ENCODE measurements at places on chromosomes 1 and 21.

GRCh38 chr1:33997127-33998036 lies 133.5 kb downstream of the HMGB4 start:
- peak; percentile 83 for ATAC-seq

DNA sequence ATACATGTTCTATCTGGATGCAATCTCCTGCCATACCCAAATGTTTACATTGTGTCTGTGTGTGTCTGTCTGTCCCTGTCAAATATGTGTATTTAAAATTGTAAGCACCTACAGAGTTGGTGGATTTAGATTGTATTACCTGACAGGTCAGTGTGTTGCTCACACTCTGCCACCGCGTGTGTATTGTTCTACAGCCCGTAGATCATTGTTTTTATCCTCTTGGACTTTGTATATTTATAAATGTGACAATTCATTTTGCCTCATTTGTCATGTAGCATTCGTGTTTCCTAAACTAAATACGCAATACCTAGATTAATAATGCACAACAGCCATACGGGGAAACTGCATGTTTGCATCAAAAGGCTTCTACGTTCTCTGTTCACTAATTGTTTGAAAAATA lies 634 bp downstream of the ALG14 start:
- peak; percentile 2 for ATAC-seq

DNA sequence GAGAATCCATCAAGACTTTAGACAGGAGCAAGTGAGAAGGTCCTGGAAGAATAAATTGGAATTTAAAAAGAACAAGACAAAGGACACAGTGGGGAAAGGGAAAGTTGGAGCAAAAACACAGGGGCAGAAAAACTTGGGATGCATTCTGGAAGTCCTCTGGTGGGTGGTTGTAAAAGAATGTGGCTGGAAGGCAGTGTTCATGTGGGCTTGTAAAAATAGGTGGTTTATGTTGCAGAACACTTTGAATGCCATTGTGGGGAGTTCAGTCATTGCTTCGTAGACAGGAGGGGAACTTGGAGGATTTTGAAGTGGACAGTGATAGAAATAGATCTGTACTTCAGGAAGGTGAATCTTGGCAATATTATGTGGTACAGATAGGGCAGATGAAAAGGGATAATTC lies 15.2 kb downstream of the KIF1B start:
- no peak for ATAC-seq

GRCh38 chr1:22699681-22700520 lies 10.7 kb upstream of the EPHB2 start:
- no peak for ATAC-seq

DNA sequence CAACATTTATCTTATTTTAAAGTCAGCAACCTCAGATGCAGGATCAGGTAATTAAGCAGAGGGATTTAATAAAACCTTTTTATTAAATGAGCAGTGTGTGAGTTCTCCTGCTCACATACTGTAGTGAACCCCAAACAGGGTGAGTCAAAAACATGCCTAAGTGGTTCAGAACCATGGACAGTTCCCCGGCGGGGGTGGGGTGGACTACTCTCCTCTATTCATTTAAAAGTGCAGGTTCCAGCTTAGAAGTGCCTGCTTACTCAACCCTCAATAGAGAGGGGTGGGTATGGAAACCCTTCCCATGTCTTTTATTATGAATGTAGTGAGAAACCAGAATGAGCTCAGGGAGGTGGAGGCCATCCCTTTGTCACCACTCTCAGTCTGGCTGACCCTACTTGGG lies 397.9 kb downstream of the HHAT start:
- ATAC-seq: peak; percentile 77

DNA sequence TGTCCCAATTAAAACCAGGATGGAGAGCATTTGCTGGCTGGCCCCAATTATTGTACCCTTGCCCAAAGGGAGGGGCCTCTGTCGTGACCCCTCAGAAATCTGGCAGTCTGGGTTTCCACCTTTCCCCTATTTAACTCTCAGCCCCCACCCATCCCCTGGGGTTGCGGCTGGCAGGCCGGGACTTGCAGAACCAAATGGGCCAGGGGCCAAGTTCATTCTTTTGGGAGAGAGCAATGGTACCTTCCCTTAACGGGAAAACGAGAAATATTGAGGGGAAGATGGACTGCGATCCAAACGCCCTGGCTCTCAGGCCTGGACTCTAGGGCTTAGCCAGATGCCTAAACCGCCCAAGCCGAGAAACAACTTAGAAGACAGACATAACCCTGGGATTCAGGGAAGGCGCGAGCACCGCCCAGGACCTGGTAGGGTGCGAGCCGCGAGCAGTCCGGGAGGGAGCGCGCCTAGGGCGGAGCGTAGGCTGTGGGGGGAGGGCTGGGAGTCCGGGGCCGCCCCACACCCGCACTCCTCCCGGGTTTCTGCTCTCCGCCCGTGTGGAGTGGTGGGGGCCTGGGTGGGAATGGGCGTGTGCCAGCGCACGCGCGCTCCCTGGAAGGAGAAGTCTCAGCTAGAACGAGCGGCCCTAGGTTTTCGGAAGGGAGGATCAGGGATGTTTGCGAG lies at the start of gene SLC27A3:
TSS of gene SLC27A3 (plus strand) at position 628 of the 678 bp plus-strand sequence. CDS start 91 bp downstream, outside the sequence.
- peak; percentile 75 for ATAC-seq

GRCh38 chr1:151511636-151512215 lies 539 bp downstream of the CGN start:
- ATAC-seq: peak; percentile 73

GRCh38 chr1:154170547-154171222 lies 15.8 kb upstream of the NUP210L start:
- peak; percentile 31 for ATAC-seq

DNA sequence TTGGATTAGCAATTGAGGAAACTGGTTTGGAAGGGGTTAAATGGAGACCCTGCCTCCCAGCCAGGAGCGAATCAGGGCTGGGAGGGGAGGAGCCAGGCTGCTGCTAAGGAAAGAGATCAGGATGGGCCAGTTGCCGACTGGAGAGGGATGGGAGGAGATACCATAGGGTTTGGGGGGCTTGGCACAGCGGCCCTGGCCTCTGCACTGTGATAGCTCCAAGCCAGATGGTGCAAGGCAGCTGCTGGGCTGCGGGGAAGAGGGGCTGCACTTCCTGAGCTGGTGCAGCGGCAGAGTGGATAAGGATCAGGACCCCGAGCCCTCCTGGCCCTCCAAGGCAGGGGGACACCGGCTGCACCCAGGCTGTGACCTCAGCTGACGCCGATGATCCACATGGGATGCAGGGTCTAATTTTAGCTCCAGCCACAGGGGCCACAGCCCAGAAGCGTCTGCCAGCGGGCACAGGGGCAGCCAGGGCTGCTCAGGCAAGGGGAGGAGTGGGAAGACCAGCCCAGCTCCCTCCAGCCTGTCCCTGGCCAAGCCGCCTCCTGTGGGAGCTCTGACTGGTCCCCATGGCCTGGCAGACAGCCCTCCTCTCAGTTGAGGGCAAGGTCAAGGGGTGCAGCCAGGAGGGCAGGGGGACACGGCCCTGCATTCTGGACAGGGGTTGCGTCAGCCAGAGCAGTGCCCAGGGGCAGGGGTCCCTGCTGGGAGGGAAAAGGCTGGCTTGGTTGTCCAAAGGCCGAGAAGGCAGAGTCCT lies at the start of gene EXTL1:
TSS of gene EXTL1 (plus strand) at position 129 of the 757 bp plus-strand sequence. CDS start 872 bp downstream, outside the sequence.
- no peak for ATAC-seq

GRCh38 chr1:44422161-44422560 lies 17.1 kb downstream of the RNF220 start:
- no peak for ATAC-seq

DNA sequence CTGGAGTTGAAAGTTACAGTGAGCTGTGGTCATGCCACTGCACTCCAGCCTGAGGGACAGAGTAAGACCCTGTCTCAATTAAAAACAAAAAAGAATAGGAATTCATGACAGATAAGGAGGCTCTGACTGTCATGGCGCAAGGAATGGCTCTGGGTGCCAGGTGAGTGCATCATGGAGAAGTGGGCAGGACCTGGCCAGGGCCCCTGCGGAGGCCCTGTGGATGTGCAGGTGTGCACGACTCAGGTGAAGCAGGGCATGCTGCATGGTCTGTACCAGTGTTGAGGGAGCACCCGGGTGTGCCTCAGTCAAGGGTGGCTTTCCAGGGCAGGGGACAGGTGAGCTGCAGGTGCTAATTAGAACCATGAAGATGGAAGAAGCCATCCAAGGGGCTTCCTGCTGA lies 14.0 kb downstream of the SLC1A7 start:
- no peak for ATAC-seq

GRCh38 chr21:32597205-32597604 lies 11.9 kb upstream of the TCP10L start:
- ATAC-seq: no peak

- no peak for ATAC-seq
Measured at GRCh38 chr1:199639453-199639852, 388.1 kb upstream of the NR5A2 start.

- peak; percentile 12 for ATAC-seq
Measured at GRCh38 chr1:5857011-5857410, 135.2 kb downstream of the NPHP4 start.

DNA sequence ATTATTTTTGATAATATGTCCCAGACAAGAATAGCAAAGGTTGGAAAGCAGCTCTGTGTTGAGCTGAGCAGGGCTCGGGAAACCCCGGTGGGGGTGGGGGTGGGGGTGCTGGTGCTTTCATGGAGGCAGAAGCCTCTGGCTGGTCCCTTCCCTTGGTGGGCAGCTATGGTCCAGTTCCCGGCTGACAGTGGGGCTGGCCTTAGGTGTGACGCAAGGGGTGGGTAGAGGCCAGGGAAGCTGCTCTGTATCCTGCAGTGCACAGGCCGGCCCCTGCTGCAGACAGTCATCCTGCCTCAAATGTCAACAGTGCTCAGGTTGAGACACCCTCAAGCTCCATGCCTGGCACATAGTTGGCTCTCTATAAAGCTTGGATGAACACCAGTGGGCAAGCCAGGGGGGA lies 8.9 kb downstream of the ACTL8 start:
- no peak for ATAC-seq

- ATAC-seq: no peak
Measured at GRCh38 chr21:38848187-38848609, 42.5 kb downstream of the ETS2 start.

- peak; percentile 42 for ATAC-seq
Measured at GRCh38 chr1:113660088-113660487, 99.2 kb downstream of the PHTF1 start.

GRCh38 chr1:57860325-57860724 lies 436.5 kb upstream of the DAB1 start:
- ATAC-seq: no peak

DNA sequence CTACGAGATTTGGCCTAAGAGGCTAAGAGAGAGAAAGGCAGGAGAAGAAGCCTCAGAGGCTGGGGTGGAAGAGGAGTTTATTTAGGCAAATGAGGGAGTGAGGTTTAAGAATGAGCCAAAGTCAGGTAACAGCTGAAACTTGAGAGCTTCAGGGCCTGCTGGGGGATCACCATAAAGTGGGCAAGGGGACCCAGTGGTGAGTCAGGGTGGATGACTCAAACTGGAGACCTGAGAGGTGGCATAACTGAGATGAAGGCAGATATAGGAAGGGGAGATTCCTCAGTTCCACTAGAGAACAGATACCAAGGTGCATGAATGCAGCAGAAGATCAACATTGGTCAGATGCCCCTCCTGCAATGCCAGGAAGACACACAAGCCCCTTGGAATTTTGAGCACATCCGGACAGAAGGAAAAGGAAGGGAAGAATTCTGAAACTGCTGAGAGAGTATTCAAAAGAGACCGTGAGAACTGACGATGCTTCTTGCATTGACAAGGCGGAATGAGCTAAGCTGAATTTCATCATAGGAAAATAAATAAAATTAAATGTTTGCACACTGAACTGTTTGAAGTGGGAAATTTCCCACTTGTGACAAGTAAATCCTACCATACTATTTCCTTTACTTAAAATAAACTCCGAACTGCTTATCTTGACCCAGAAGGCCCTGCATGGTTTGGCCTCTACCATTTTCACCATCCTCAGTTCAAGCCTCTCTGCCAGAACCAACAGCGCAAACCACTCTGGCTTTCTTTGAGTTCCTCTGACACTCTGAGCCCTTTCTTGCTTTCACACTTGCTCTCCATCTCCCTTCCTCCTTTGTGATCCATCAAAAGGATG lies 94.1 kb downstream of the NMNAT2 start:
- no peak for ATAC-seq

DNA sequence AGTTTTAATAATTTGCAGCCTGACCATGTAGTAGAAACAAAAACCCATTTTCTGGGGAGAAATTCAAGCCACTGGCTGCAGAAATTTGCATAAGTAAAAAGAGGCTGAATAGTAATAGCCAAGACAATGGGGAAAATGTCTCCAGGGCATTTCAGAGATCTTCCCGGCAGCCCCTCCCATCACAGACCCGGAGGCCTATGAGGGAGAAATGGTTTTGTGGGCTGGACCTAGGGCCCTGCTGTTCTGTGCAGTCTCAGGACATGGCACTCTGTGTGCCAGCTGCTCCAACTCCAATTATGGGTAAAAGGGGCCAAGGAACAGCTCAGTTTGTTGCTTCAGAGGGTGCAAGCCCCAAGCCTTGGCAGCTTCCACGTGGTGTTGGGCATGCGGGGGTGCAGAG lies 39.7 kb upstream of the FNBP1L start:
- ATAC-seq: peak; percentile 71

DNA sequence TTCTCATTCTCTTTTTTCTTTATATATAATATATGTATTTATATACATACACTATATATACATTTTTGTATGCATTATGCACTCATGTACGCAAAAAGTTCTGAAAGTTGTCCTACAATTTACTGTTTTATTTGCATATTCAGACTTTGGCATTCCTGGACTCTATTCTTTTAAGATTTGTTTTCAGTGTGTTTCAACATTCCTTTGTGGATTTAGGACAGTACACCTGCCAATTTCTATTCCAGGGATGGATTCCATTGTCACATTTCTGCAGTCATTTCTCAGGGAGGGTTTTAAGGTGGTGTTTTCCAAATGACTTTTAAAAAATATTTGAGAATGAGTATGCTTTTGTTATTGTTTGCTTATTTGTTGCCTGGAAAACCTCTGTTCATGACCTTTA lies 76.2 kb downstream of the TPR start:
- ATAC-seq: no peak

GRCh38 chr1:93993731-93994130 lies 84.5 kb upstream of the GCLM start:
- no peak for ATAC-seq

DNA sequence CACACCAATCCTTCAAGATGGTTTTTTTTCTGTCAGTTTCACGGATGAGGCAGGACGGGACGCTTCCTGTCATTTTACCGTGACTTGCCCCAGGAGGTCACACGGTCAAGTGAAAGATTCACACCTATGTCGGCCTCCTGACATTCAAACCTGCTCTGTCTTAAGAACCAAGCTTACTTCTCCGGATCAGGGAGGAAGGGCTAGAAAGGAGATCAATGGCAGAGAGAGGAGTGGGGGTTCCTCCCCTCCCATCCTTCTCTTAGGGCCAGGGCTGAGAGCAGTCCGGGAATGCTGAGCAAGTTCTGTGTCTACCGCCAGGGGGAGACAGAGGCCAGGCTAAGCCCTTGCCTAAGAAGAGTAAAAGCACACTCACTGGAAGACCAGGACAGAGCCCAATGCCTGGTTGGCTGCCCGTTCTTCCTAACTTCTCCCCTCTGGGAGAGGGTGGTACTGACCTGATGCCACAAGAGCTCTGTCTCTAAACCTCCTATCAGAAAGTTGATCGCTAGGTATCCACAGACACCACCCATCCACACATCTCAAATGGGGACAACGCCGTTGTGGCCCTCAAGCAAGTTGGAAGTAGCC lies 1.1 kb upstream of the PPM1J start:
- ATAC-seq: peak; percentile 70

- ATAC-seq: no peak
Measured at GRCh38 chr1:156808186-156809030, 8.2 kb downstream of the SH2D2A start.
